Astrocyte of the spinal cord (primary cell): ENCODE measurements at places on chromosomes 7 and 10.

DNA sequence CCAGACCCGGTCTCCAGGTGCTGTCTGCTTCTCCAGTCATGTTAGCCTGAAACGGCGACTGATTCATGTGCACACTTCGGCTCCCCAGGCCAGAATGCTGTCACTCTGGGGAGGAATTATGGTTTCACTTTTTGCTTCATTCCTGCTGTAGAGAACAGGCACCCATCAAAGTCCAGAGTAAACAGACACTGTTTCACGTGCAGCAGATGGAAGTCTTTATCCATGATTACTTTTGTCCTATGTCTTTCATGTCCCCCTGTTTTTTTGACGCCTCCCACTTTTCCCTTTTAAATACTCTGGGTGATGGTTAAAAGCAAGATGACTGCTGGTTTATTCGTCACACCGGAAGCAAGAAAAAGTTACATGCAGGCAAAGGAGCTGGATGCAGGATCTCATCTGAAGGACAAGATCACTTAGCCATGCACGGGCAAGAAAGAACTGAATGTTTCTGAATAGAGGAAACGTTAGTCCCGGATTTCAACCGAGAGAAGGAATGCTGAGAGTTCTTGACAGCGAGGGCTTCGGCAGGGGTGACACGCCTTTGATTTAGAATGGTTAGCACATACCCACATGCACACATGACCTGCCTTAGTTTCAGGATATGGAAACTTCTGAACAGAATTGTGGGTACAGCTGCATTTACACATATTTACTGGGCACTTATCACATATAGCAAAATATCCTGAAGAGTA lies 250.0 kb upstream of the KLF6 start:
- peak; percentile 35 for DNase-seq

DNA sequence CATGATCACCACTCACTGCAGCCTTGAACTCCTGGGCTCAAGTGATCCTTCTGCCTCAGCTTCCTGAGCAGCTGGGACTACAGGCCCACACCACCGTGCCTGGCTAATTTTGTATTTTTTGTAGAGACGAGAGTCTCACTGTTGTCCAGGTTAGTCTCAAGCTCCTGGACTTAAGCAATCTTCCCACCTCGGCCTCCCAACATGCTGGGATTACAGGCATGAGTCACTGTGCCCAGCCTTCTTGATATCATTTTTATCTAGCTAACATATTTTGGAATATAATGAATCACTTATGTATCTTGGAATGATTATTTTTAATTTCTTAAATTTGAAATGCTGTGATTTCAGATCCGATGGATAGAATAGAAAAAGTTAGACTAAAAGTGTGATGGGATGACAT lies 18.4 kb downstream of the ARL4A start:
- DNase-seq = no peak

GRCh38 chr10:50999163-50999562 lies 75.1 kb upstream of the PRKG1 start:
- DNase-seq = no peak

DNA sequence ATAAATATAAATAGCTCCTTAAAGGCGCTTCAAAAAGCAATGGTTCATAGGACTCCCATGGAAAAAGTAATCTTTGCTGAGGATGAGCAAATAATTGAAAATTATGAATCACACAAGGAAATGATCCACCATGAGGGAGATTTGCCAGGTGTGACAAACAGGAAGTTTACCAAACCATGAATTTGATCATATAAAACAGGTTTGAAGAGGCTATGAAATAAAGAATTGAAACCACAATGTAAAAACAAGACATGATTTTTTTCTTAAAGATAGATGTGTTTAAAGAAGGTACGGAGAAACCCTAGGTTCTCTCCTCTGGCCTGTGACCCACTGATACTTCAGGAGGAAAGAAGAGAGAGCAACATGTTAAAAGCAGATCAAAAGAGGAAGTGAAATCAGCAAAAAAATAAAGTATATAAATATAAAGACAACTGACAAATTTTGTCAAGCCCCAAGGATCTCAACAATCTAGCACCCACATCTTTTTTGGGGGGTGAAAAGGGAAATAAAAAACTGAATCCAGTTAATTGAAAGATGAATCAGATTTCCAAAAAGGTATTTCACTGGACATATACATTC lies 111.3 kb upstream of the ASAH2 start:
- DNase-seq = no peak

- peak; percentile 94 for DNase-seq
These were observed 19.8 kb downstream of the VOPP1 start for GRCh38 chr7:55552320-55553023.

- no peak for DNase-seq
These were observed 30.1 kb downstream of the TNS3 start for GRCh38 chr7:47551668-47552440.

GRCh38 chr7:17674943-17675608 lies 265.2 kb downstream of the SNX13 start:
- no peak for DNase-seq

DNA sequence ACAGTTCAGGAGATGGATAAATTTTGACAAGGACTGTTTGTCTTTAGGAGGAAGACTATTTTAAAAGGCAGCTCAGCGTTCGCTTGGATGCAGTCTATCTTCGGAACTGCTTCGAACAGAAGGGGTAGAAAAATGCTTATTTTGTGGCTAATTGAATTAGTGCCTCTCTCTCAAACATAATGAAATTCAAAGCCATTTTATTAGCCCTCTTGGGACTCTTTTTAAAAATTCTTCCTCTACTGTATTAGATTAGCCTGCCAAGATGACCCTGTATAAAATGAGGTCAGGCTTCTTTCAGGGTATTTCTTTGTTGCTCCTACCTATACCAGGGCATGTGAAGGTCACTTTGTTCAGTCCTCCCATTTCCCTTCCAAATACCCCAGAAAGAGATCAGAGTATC lies 379.2 kb upstream of the NFE2L3 start:
- DNase-seq = no peak

- no peak for DNase-seq
These were observed 133.5 kb downstream of the PTPN20 start for GRCh38 chr10:47044741-47045140.

DNA sequence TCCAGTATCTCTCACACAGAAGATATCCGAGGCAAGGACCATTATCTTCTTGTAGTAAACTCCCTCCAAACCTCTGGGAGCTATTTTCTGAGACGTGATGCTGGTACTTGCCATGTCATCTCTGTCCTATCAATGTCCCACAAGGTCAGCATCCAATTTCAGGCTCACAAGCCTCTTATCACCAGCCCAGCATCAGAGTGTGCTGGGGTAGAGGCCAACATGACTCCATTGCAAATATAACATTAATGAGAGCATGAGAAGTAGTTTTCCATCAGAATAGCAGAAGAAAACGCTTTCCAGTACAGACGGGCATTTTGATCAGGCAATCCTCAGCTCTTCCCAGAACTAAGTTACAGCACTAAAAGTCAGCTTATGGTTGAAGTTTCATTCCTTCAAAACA lies 5.6 kb downstream of the MORN4 start:
- no peak for DNase-seq

DNA sequence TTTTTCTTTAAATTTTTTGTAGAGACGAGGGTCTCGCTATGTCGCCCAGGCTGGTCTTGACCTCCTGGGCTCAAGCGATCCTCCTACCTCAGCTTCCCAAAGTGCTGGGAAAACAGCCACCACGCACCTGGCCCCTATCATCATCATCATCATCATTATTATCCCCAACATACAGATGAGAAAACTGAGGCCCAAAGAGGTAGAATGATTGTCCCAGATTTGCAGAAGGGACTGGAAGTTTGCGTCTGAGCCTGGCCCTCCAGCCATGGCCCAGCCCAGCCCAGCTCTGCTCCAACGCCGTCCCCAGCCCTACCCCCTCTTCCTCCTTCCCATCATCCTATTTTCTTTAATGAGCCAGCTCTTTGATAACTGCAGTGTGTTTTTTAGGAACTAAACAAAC lies 34.9 kb downstream of the TMEM130 start:
- DNase-seq = no peak

DNA sequence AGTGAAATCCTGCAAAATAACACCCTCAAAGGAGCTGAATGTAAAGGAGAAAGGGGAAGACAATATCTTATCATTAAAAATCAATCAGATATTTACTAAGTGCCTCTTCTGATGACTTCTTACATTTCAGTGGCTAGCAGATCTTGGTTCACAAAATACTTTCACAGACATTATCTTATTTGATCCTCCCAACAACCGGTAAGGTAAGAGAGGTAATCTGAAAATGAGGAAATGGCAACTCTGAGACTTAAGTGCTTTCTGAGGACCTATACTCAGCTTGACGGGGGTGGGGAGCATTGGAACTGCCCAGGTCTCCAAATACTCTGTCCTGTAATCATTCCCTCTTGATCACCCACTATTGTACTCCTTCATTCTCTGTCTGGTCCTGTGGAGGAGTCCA lies 144.6 kb upstream of the MKLN1 start:
- DNase-seq = no peak

DNA sequence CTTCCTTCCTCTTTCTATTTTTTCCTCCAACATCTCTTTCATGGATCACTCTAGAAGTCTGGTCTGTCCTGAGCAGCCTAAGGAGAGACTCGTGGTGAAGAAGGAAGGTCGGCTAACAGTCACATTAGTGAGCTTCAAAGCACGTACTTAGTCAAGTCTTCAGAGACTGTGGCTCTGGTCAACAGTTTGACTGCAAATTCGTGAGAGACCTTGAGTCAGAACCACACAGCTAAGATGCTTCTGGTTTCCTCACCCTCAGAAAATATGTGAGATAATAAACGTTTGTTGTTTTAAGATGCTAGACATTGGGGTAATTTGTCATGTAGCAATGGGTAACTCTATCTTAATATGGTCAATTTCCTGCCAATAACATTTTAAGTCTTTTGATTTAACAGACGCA lies 126.2 kb upstream of the LRRN3 start:
- no peak for DNase-seq

- no peak for DNase-seq
These were observed 1.7 kb downstream of the ADRB1 start for GRCh38 chr10:114045136-114046086.

- DNase-seq = no peak
These were observed 288.2 kb upstream of the SEMA3D start for GRCh38 chr7:85475071-85475470.

DNA sequence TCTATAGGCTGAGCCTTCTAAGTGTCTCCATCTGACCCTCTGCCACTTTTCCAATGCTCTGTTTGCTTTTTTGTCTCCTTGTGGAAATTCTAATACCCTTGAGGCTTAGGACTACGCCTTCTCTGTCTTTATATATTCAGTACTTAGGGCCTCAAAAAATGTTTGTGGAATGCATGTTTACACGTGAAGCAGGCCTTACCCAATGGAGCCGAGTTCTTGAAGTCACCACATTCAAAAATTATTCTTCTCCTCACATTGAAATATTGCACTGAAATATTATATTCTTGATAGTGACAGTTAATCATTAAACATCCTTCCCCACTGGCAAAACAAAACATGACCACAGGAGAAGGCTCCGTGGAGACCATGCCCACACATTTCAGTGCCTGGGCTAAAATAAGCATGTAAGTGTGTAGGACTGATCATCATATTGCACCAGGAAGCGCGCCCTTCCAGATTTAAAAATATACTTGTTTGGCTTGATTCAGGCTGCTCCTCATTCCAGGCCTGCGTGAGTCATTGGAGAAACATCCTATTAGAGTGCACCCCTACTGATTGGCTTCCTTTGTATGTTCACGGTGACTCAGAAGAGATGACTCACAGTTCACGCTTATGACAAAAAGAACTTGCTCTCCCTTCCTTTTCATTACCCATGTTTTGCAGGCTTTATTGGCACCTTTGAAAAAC lies 307.4 kb upstream of the AOAH start:
- DNase-seq = peak; percentile 99

DNA sequence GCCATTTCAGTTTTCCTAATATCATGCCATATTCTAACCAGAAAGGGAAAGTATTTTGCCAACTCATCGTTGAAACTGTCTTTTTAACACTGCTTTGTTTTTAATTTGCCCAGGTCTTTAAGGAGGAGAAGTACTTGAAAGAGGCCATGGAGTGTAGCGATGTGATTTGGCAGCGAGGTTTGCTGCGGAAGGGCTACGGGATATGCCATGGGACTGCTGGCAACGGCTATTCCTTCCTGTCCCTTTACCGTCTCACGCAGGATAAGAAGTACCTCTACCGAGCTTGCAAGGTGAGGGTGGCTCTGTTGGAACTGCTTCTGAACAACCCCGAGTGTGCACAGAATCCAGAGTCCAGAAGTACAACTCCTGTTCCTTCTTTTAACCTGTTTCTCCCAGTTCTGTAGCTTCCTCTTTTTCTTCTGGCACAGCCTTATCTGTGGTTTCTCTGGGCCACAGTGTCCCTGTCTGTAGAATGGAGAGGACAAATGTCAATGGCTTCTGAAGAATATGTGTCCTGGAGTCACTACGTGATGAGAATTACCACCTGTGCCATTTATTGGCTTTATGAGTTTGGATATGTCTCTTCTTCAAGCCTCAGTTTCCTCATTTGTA lies 60.1 kb downstream of the LANCL2 start:
- no peak for DNase-seq

- DNase-seq = peak; percentile 79
These were observed 37.4 kb upstream of the OPALIN start for GRCh38 chr10:96395931-96396877.

DNA sequence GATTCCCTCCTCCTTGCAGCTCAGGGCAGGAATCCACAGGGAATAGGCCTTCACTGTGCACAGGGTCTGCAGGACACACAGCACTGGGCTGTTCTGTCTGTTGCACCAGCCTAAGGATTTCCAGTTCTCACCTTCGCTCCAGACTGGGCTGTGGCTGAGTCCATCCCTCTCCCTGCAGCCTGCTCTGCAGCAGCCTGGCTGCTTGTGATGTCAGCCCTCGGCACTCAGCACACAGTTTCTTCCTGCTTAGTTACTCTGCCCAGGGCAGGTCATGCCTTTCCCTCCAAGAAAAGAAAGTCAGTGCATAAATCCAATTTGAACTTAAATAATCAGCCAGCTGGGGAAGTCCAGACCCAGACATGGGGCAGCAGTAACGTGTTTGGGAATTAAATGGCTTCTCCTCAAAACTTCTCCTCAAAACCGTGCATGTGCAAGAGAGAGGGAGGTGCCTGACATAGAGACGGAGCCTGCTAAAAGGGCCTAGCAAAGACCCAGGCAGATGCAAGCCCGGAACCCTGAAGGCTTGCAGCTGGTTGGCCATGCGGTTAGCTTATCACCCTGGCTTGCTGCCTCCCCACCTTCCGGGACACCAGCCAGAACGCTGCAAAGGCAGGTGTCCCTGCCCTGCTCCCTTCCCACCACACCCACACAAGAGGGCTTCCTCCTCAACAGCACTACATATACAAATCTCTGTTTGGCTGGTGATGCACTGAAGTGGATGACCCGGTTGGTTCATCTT lies 10.9 kb upstream of the GDF2 start:
- no peak for DNase-seq

DNA sequence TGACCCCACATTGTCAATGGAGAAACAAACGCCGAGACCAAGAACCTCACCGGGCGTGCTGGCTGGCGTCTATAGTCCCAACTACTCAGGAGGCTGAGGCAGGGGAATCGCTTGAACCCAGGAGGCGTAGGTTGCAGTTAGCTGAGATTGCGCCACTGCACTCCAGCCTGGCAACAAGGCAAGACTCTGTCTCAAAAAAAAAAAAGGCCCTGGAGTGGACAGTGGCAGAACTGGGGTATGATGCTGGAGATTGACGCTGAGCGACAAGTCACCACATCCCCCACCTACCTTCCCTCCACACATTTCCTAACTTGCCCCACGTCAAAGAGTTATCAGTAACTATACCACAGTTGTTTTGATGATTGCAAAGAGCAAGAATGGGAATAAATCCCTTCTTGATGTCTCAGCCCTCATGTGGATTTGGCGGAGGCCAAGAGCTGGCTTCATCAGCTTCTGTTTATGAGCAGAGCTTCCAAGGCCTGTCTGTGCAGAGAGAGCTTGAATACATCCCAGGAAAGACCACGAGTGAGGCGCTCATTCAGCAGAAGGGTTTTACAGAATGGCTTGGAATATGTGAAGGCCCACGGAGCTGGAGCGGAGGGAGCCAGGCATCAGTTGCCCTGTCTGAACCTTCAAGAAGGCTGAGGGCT lies 28.0 kb upstream of the TNS3 start:
- peak; percentile 78 for DNase-seq
